ENCODE measurements at places on chromosomes 16 and 17. TPM values are rescaled to one million over a fixed set of nuclear protein-coding genes. Genes with fewer than 3 reads are reported as not detected.

The TBX2 gene
- total RNA-seq = 0.32 TPM

The EVPLL gene
- total RNA-seq = not detected

The CDH3 gene
- total RNA-seq = not detected

The GRB7 gene
- not detected for total RNA-seq

The KRT13 gene
- total RNA-seq = not detected

The CDC42EP4 gene
- total RNA-seq = 10.7 TPM

The HAS3 gene
- total RNA-seq = 1.1 TPM

The LIMD2 gene
- total RNA-seq = 28.3 TPM

The KRT39 gene
- not detected for total RNA-seq

The MMD gene
- 9.4 TPM for total RNA-seq

The HOXB6 gene
- total RNA-seq = 6.2 TPM
